Midbrain (tissue), 1 donor: ENCODE measurements at places on chromosomes 2 and 18.

- DNase-seq, result no peak
These were observed 9.7 kb downstream of the CTAGE1 start for GRCh38 chr18:22408059-22408458.

GRCh38 chr2:229133155-229133772 lies 137.8 kb downstream of the PID1 start:
- peak; percentile 67 for DNase-seq

GRCh38 chr2:15127876-15128275 lies 433.3 kb downstream of the NBAS start:
- peak; percentile 7 for DNase-seq

DNA sequence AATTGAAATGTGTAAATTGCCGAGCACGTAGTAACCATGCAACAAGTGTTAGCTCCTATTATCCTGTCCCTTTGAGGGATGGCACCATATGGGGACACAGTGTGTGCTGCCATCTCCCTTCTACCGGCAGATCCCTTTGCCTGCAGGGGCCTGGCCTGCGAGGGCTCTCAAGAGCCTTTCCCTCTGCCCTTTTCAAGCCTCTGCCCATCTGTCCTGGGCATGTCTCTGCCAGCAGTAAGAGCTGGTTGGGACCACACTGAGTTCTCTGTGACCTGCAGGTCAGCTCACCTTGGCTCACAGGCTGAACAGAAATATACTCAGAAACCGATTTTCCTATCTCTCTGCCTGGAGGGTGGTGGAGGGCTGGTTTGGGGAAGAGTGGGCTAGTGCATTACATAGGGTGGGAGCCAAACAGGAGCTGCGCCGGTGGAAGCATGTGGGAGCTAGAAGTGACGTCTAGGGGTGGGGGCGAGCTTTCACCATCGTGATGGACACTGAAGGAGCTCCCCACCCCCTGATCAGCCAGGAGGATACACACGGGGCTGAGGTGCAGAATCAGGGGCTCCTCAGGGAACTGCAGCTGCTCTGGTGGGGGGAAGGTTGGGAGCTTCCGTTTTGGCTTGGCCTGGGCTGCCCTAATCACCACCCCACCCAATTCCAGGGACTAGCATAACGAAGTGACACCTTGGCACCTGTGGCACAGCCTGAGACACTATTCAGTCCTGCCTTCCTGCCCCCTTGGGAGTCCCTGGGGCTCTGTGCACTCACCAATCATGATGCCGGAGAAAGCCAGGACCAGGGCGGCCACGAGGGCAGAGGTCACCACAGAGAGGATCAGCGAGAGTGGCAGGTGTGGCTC lies 109.7 kb downstream of the CLIP4 start:
- DNase-seq, result no peak

GRCh38 chr2:160427629-160428404 lies 65.8 kb downstream of the RBMS1 start:
- DNase-seq, result no peak

DNA sequence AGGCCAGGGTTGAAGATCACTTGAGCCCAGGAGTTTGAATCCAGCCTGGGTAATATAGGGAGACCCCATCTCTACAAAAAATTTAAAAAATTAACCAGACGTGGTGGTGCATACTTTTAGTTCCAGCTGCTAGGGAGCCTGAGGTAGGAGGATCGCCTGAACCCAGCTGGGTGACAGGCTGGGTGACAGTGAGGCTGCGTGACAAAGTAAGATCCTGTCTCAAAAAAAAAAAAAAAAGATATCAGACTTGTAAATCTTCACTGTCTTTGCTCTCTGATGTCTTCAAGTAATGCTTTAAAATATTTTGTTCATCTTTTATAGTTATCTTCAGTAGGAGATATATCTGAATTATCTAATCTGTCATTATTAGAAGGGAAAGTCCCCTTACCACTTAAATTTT lies 10.5 kb downstream of the CAMKMT start:
- no peak for DNase-seq

- DNase-seq, result no peak
These were observed 45.6 kb upstream of the SELENOI start for GRCh38 chr2:26300234-26300925.

DNA sequence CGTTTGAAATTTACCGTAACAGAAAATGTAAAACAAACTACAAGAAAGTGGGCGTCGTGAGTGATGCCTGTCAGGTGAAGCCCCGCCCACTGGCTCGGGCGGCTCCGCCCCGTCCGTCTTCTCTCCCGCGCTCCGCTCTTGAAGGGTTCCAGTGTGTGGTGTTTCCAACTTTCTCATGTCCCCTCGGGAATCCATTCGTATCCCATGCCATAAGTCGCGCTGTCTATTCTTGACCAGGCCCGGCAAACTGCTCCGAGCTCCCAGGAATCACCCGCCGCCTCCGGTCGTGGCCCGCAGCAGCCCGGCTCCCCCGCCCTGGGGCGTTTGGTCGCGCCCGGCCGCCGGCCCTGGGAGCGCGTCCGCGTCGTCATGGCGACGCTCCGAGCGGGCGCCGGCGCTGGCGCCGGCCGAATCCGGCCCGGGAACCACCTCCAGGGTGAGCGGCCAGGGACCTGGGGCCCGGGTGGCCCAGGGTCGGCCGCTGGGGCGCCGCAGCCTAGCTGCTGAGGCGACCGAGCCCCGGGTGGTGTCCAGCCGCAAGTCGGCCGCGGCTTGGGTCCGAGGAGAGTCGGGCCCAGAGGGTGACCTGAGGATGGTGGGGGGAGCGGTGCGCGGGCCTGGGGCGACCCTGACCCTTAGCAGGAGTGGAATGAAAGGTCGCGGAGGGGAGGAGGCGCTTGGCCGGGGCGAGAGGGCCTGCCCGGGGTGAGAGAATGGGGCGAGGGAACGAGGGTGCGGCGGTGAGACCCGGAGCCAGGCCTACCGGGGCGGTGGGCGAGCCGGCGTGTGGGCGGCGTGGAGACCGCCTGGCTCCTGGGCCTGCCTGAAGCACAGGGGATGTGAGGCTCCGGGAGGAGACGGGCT lies at the start of gene CFAP221:
Gene CFAP221, plus strand, starts transcription at position 375 of the 864 bp plus-strand sequence. CDS start 1,683 bp downstream, outside the sequence.
- peak; percentile 71 for DNase-seq

GRCh38 chr2:16250466-16250865 lies 310.1 kb downstream of the MYCN start:
- DNase-seq, result no peak

DNA sequence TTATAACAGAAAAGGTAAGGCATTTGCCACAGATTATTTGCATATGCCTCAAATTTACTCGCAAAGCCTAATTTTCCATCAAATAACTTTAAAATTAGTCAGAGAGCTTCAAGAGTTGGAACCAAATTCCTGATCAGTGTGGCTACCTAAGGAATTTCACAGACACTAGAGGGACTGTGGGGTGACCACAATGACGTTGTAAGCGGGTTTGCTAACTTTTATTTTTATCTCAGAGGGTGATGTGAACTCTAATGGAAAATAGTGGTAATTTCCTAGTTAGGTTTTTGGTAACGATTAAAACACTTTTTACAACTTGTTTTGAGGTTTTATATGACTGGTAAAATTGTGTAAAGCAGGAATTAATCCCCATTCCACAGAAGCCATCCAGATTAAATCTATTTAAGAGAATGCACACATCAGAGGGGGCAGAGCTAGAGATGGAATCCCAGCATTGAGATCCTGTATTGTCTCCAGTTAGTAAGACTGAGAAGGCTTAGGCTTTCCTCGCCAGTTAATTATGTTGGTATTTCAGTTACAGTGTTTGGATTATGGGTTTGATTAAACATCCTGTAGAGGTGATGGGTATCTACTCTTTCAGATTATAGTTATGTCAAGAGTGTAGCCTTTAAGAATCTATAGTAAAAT lies 129.0 kb downstream of the GPD2 start:
- DNase-seq, result no peak

- no peak for DNase-seq
These were observed 113.4 kb upstream of the WDSUB1 start for GRCh38 chr2:159399716-159400415.

DNA sequence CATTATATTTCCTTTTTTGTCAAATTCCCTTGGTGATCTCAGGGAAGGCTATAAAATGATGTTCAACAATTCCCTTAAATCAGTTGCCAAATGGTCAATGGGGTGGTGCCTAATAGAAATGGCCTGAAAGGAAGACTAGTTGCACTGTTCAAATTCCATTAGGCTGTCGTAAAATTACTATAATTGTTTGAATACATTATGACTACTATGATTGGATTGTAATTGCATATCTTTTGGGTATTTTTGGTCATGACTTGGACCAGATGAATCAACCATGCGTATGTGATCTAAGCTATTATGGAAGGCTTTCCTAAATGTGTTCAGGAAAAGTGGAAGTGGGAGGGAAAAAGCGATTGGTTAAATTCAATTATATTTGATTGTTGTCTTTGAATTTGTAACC lies 41.3 kb upstream of the KCNE4 start:
- DNase-seq, result no peak

DNA sequence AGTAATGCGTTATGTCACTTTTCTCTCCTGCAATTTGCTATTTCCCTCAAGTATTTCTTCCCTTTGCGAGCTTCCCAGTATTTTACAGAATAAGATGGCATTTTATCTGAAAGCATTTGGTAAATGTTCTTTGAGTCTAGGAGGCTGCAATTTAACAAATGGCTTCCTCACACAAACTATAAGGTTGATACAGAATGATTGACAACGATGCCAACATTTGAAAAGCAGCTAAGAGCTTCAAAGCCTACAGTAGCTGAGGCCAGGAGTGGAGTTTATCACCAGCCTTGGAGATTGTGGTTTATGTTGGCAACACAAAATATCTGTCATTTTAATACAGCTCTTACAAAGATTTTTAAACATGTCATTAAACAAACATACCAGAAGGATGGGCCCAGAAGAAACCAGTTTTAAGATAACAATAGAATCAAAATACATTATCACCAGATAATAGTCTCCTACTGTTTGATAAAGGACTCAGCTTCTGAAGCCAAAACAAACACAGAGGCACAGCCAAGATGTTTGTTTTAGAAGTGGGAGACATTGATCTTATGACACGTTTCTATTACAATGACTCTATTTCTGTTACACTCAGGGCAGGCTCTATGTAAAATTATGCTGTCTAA lies 711.4 kb upstream of the ACVR2A start:
- DNase-seq, result no peak

GRCh38 chr2:41954304-41955291 lies 93.2 kb upstream of the PKDCC start:
- DNase-seq, result no peak

- DNase-seq, result no peak
These were observed 1.3 kb downstream of the PTMA start for GRCh38 chr2:231709636-231709980.

DNA sequence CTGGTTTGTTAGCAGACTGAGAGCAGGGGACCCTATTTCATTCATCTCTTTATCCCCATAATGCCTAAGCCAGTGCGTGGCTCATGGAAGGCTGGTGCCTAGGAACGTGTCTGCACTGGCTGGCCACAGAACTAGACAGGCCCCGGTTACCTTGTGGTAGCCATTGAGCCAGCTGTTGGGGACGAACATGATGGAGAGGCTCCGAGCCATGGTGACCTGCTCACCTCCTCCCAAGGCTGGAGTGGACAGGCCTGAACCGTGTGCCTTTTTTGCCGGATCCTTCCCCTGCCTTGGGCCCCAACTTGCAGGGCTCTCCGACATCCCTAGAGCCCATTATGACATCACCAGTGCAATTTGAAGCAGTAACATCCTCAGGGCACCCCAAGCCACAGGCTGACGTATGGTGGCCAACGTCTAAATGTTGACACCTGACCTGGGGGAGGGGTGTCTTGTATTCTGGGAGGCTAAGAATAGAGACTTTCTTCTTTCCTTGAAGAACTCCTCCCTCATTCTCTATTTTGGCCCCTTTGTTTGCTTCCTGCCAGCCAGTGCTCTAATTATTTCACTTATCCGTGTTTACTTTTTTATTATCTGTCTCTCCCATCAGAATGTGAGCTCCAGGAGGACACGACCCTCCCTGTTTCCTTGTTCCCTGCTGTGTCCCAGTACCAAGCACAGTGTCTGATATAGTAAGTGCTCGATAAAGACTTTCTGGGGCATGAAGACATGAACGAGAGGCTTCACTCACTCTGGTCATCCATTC lies 12.2 kb upstream of the DNPEP start:
- no peak for DNase-seq

DNA sequence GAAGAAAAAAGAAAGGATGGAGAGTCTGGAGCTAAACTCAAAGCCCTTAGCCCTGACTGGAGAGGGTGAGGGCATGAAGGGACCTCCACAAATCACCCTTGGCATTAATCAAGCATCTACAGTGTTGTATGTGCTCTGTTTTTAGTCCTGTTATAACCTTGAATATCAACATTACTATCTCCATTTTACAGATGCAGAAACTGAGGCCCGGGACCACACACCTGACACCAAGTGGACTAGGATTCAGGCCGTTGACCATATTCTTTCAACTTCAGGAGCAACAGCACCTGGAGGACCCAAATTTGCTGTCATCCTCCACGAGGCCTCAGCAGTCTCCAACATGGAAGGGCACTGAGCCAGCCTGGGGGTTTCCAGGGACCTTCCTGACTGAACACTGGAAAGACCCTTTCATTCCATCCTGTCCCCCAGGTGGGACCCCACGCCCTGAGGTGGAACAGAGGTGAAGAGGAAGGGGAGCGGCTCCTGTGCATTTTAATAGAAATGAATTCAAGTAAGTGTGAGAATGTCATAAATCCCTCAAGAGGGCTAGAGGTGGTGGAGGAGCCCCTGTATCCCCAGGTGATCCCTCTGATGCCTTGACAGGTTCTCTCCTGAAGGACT lies 41.0 kb downstream of the SERTAD2 start:
- DNase-seq, result no peak

- peak; percentile 38 for DNase-seq
These were observed 14.0 kb downstream of the TMEM127 start for GRCh38 chr2:96251721-96252292.

GRCh38 chr18:34872066-34872465 lies 162.0 kb downstream of the DTNA start:
- DNase-seq, result no peak

- DNase-seq, result no peak
These were observed 93.0 kb upstream of the SLC39A10 start for GRCh38 chr2:195563857-195564512.

DNA sequence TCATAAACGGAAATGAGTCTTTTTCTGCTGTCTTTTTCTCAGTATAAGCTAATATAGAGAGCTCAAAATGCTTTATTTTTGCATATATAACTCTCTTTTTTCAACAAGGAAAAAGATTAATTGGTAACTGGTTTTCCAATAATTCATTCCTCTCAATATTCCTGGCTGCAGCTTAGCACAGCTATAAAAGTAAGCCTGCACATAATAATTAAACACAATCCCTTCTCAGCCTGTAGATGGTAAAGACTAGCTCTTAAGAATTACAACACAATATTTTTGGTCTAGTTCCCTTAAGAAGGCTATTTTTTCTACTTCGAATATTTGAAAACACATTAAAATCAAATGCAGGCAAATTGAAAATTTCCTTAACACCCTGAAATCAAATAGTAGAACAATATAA lies 258.0 kb downstream of the DOK6 start:
- DNase-seq, result no peak

GRCh38 chr2:238561230-238561629 lies 134.5 kb downstream of the ASB1 start:
- DNase-seq, result no peak

- DNase-seq, result no peak
These were observed 380.8 kb upstream of the ACVR2A start for GRCh38 chr2:147463881-147464520.

DNA sequence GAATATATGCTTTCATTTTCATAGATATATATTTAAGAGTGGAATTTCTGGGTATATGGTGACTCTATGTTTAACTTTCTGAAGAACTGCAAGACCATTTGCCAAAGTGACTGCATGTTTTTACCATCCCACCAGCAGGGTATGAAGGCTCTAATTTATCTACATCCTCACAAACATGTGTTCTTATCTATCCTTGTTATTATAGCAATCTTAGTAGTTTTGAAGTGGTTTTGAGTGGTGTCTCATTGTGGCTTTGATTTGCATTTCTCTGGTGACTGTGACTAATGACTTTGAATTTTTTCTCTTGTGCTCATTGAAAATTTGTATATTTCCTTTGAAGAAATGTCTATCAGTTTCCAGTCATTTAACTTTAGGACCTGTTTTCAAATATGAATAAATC lies 310.2 kb upstream of the NRP2 start:
- no peak for DNase-seq
